IMR-90 (cell line): ENCODE measurements at places on chromosomes 5 and 9.

DNA sequence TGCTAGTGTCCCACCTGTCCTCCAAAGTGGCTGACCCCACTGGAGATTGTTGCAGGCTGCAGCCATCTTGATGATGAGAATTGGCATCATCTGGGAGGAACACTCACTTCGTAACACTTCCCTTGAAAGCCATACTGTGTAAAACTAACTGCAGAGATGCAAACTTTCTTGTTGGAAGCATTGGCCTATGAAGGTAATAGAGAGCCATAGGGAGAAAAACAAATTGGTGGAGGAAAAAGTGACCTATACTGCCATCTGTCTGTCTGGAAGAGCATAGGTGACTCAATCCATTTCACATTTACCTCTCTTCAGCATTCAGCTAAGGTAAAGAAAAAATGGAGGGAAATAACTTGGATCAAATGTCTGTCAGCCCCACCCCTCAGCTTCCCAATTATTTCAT is 473.4 kb downstream of the NTRK2 start:
- no peak for DNase-seq

GRCh38 chr5:60810438-60811085 is 33.5 kb downstream of the ELOVL7 start:
- no peak for DNase-seq

DNA sequence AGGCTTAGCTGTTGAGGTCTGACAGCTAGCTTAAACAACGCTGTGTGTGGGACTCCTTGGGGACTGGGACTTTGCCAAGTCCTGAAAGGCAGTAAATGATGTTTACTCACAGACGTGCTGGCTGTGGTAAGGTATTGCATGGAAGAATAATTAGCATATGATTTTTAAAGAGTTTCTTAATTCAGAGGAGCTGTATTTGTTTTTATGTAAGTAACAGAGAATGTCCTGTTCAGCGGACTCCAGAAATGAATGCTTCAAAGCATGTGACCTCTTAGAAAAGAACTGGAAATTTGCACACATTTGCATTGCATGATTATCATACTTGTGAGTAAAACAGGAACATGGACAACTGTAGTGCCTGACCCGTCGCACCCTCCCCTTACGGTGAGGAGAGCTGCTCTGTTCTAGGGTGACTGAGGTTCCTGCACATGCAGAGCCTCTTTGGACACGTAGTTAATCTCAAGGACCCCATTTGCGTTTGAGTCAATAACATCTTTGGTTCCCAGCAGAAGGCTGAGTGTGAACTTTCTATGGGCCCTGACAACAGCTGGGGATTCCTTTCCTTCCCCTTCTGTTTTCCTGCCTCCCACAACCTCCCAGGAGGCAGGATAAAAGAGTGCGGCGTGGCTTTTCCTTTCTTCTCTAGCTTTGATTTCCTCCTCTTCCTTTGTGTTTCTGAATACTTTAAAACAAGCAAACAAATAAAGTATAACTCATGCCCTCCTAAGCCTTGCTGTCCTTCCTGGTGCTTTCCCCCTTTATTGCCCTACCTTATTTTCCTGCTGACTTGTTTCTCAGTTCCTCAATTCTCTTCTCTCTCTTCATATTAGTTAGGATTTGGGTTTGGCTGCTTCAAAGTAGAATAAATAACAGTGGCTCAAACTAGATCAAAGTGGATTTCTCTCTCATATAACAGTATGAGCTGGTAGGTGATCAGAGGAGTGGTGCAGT is 157.2 kb upstream of the CD180 start:
- DNase-seq, result no peak

DNA sequence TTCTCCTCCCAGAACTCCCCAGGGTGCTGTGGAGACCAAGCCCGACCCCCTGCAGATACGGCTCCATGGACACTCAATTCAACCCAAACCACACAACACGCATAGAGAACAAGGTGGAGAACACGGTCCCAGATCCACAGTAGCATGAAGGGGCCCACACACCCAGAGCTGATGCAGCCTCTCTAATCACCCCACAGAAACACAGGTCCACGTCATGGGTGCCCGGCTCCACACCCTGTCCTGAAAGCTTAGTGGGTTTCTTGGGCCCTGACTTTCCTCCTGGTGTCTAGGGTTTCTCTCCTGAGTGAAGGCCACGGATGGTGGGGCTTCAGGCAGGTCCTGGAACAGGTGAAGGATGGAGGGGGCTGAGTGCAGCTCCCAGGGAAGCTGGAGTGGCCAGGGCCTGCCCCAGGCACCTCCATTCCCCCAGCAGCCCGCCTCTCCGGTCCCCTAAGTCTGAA is 1.5 kb upstream of the SLC23A1 start:
- DNase-seq, result no peak

DNA sequence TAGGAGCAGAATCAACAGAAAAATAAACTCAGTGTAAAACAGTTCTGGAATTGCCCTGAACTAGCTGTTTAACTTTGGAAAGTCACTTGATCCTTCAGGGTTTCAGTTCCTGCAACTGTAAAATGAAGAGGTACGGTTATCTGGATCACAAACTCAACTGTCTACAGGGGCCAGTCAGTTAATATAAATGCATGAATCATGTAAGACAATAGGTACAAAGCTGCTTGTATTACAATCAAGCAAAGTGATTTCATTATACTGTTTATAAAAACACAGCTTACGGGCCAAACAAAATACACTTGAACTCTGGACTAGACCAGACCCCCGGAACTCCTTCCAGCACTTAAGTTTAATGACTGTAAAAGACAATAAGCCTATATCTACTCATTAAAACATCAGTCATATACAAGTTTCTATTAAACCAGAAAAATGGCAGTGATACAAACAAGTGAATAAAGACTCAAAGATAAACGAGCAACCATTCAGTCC is 73.0 kb downstream of the MRPS27 start:
- DNase-seq, result peak; percentile 69

DNA sequence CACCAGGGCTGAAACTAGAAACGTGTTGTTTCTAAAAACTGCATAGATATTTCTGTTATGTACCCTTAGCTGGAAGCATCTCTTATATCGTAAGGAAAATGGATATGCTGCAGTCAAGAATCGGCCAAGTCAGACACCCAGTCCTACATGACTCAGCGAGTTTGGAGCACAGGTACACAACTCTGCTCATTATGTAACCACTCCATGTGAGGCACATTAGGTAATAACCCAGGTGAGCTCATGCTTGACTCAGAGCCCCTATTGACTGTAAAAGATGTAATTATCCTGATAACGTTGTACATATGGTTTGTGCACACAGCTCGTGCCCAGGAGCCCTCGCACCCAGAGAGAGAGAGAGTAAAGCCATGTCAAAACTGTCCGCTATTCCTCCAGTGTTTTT is 593.7 kb upstream of the ACO1 start:
- DNase-seq, result no peak

GRCh38 chr5:143442385-143442784 is 38.9 kb upstream of the NR3C1 start:
- peak; percentile 71 for DNase-seq

DNA sequence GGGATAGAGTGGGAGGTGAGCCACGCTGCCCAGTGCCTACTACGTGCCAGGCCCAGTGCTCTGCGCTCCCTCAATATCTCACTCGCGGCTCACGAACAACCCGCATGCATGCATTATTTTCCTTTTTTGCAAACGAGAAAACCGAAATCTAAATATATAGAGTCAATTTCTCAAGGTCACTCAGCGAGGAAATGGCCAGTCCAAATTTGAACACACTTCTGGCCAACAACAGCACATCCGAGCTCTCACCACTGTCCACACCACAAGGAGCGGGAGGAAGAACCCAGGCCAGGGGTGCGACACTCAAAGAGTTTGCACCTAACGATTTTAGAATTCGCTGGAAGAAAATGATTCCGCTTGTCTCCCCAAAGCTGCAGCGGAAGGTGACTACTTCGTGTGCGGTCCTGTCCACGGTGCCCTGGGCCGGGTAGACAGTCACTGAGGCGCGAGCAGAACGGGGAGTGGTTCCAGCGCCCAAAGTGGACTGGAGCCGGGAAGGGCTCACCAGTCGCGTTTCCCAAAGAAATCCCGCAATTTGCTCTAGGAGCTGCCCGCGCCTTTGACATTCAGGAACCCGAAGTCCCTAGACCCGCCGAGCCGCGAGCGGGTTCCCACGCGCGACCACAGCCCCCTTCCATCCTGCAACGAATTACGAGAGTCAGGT is 1.1 kb upstream of the TLX3 start:
- no peak for DNase-seq

- no peak for DNase-seq
Measured at GRCh38 chr5:15902066-15902465, 277.5 kb downstream of the MARCHF11 start.

DNA sequence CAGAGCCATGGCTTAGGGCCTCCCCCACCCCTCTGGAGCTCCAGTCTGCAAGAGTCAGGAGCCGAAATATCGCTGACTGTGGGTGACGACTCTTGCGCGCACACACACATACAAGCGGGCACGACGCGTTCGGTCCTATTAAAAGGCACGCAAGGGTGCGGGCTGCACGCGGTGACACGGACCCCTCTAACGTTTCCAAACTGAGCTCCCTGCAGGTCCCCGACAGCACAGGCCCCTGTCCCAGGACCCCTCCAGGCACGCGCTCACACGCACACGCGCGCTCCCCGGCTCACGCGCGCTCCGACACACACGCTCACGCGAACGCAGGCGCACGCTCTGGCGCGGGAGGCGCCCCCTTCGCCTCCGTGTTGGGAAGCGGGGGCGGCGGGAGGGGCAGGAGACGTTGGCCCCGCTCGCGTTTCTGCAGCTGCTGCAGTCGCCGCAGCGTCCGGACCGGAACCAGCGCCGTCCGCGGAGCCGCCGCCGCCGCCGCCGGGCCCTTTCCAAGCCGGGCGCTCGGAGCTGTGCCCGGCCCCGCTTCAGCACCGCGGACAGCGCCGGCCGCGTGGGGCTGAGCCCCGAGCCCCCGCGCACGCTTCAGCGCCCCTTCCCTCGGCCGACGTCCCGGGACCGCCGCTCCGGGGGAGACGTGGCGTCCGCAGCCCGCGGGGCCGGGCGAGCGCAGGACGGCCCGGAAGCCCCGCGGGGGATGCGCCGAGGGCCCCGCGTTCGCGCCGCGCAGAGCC is at the start of gene GRIN1:
TSS of gene GRIN1 (plus strand) at position 433 of the 746 bp plus-strand sequence. CDS start 333 bp downstream, outside the sequence.
- no peak for DNase-seq

DNA sequence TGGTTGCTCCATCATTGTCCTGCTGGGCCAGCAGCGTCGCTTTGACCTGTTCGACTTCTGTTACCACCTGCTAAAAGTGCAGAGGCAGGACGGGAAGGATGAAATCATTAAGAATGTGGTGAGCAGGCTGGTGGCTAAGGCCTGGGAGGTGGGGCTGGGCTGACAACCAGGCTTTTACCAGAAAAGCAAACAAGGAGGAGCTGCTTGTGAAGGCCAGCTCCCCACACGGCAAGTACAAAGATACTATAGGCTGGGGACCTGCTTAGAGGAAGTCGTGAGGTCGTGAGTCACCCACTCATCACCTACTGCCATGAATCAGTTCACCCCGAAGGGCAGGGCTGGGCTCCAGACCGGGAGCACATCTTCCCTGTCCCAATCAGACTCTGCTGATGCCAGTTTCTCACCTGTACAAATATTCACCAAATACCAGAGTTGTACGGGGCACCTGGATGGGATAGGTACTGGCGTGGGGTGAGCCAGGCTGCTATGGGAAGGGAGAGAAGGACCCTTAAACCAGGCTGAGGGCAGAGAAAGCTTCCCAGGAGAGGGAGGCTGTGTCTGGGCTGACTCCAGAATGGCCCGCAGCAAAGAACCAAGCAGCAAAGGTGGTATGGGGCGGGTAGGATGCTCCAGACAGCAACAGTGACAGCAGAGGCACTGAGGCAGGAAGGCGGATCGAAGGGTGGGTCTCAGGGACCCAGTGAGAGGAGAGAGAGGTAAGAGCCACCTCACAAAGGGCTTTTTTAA is 69.3 kb upstream of the NIPAL4 start:
- peak; percentile 94 for DNase-seq

- DNase-seq, result no peak
Measured at GRCh38 chr5:7474821-7475403, 79.0 kb downstream of the ADCY2 start.

DNA sequence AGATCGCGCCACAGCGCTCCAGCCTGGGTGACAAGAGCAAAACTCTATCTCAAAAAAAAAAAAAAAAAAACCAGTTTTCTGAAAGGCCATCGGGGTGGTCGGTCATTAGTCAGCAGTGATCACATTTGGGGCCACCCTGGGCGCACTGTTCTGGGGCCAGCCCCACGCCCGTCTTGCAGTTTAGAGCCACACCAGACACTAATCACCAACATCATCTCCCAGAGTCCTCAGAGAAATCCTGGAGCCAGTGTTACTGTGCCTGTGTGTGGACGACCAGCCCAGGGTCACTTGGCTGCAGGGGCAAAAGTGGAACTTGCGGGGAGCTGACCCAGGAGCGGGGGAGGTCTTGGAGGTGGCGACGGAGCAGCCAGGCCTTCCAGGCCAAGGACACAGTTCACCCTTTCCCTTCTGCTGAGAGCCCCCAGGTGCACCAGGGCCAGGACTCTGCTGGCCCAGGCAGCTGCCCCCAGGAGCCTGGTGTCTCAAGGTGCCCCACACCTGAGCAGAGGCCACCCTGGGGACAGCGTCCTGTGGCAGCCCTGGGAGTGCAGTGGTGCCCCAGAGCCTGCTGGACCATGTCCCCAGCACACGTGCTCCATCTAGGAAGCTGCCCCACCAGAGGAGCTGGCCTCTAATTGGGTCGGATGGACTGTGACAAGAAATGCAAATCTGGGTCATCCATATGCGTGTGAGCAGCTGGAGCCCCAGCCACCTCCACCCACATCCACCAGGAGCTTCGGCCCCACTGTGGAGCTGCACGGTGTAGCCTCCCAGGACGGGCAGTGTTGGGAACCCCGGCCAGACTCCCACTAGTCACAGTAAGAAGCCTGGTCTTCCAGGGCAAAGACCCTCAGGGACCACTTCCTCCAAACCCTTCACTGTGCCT is 51.1 kb downstream of the NEK6 start:
- no peak for DNase-seq

- no peak for DNase-seq
Measured at GRCh38 chr5:151902215-151902614, 22.4 kb downstream of the GLRA1 start.

DNA sequence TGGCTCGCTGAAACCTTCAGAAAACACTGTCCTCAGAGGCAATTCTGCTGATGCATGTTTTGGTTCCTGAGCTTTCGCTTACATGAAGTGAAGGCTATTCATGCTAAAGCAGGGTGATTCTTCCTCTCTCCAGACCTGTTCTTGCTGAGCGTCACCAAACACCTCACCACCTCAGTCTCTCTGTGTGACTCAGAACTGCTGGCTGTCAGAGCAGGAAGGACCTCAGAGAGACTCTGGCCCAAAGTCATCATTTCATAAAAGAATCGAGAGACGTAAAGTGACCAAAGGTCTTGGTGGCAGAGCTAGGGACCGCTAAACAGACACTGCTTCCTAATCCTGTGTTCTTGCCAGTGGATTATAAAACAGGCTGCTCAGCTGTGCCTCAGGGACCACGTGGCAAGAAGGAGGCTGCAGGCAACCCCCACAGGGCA is 73.8 kb downstream of the LHFPL2 start:
- DNase-seq, result peak; percentile 68

GRCh38 chr5:107469064-107469463 is 201.7 kb downstream of the EFNA5 start:
- DNase-seq, result no peak

DNA sequence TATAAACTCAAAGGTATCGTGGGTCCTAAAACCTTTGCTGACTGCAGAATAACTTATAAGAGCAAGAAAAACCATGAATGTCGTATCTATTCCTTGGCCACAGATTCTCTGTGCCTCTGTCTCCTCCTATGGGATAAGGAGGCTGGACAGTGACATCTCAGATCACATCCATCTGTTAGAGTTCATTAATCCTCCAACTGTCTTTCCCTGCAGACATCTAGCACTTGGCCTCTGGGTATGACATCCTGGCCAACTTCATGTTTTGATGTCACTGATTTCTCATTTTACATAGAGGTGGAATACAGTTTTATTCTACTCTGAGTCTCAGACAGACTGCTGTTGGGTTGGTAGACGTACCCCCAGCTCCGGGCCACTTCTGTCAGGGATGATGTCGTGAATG is 86.2 kb downstream of the OTULIN start:
- DNase-seq, result no peak
